GM04503 (cell line): ENCODE measurements at places on chromosomes 1 and 21.

GRCh38 chr1:6198646-6199297, 623 bp downstream of the RPL22 start:
- DNase-seq, result no peak

GRCh38 chr21:38126666-38127303, 130.0 kb upstream of the KCNJ15 start:
- DNase-seq, result no peak

DNA sequence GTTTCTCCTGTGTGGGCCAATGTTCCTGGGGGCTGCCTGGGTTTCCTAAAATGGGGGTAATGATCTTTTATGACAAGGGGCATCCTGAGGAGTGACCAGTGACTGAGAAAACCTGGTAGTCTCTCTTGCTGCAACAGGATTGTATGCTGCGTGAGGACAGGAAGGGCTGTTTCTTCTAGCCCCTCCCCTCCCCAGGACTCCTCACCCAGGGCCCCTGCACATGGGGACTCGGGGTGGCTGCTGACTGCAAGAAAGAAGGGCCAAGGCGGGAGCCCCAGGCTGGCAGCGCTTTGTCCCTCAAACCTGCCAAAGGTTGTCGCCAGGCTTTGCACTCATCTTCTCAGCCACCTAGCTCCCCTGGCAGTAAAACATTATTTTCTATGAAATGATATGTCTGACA, 442.4 kb downstream of the CAMTA1 start:
- no peak for DNase-seq

GRCh38 chr1:247557926-247558674, 9.2 kb downstream of the GCSAML start:
- DNase-seq, result no peak

- no peak for DNase-seq
Observed at GRCh38 chr1:52045236-52045635, 9.8 kb downstream of the TXNDC12 start.

- peak; percentile 45 for DNase-seq
Observed at GRCh38 chr1:87826681-87827251, 498.1 kb downstream of the LMO4 start.

- DNase-seq, result no peak
Observed at GRCh38 chr1:164685266-164686035, 126.5 kb downstream of the PBX1 start.

- no peak for DNase-seq
Observed at GRCh38 chr1:110161165-110161564, 10.9 kb downstream of the SLC6A17 start.

GRCh38 chr21:42433946-42434551, 30.3 kb downstream of the UBASH3A start:
- DNase-seq, result no peak

DNA sequence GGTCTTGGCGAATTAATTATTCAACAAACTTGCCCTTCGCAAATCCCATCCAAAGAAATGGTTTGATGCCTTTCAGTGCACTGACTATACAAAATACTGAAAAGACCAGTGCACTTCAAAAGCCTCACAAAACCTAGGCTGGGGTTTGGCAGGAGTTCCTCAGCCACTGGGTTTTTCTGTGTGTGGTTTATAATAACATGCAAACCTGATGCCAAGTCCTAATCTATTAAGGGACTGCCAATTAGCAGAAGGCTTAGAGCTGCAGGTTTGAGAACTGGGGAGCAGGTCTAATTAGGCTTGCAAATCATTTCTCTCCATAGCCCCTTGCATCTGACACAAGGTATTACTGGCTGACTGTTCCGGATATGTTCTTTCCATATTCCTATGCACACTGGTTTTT, 27.7 kb downstream of the PLPP3 start:
- DNase-seq, result no peak

DNA sequence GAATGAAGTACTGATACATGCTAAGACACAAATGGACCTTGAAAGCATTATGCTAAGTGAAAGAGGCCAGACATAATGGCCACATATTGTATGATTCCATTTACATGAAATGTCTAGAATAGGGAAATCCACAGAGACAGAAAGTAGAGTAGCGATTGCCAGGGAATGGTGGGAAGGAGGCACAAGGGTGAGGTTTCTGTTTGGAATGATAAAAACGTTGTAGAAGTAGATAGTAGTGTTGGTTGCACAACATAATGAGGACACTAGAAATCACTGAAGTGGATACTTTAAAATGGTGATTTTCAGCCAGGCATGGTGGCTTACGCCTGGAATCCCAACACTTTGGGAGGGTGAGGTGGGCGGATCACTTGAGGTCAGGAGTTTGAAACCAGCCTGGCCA, 97.6 kb upstream of the VANGL1 start:
- no peak for DNase-seq

GRCh38 chr1:231720652-231721325, 94.2 kb downstream of the DISC1 start:
- no peak for DNase-seq

- DNase-seq, result no peak
Observed at GRCh38 chr1:246591958-246592357, 25.7 kb downstream of the CNST start.

- DNase-seq, result peak; percentile 66
Observed at GRCh38 chr1:96840396-96840795, 118.8 kb downstream of the PTBP2 start.

- no peak for DNase-seq
Observed at GRCh38 chr1:59769736-59770095, 45.0 kb upstream of the HOOK1 start.

DNA sequence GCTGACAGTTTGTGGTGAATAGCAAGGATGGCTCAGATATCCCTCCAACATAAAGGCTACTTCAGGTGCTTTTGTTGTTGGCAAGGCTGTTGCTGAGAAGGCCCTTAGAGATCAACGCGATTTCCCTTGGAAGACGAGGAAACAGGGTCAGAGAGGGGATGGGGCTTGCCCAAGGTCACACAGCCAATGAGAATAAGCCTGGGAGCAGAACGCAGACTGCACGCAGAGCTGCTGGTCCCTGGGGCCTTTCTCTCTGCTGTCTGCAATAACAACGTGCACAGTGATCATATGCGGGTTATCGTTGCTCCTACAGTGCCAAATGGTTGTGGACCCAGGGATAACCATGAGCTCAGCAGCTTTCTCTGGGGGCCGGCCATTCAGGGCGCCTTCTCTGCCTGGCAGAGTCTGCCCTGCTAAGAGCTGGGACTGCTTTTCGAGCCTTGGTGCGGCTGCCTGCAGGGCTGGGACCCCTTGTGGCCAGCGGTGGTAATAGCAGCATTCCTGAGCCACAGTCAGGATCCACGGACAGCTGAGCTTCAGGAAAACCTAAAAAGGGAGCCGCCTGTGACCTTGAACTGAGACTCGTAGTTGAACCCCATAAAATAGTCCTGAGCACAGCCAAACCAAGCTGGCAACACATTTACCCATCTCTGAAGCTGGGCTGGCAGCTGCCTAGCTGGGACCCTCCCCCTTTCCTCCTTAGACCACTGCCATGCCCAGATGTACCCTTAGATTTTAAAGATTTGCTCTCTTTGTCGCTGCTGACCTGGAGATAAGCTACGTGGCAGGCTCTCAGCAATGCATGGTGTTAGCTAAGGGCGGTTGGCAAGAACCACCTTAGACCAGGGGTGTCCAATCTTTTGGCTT, 39.8 kb downstream of the HTR6 start:
- peak; percentile 6 for DNase-seq

DNA sequence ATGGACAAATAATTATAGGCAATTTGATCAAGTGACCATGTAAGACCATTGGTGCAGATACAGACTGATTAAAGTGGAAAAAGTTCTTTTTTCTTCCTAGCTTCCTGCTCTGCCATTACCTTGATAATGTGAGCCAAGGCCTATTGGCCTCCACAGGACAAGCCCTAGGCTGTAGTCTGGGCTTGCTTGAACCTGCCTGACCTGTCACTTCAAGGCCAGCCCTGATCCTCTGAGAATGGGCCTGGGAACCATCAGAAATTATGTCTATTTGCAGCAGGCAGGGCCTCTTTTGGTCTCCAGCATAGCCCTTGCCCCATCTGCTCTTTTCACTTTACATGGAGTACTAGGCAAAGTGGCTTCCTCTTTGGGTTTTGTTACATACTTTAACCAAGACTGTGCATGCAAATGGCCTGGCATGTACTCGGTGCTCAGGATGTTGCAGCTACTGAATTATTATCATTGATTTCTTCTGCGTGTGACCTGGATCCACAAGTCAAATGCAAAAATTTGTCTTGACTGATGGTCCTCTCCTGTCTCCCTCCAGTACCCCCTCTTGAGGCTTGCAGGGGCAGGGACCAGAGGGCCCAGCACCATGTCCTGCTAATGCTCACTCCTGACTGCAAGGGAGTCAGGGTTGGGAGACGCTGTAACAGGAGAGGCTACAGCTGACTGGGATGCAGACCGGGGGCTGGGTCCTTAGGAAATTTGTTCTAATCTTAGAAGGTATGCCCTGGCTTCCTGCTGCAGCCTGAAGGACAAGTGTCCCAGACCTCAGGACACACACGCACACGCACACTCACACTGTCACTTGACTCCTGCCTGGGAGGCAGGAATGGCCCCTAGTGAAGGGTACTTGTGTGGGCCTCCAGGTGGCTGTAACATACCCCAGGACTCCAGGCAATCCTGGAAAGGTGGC, 39.4 kb downstream of the RCSD1 start:
- DNase-seq, result no peak

GRCh38 chr1:238143038-238143437, 252.3 kb upstream of the ZP4 start:
- no peak for DNase-seq

DNA sequence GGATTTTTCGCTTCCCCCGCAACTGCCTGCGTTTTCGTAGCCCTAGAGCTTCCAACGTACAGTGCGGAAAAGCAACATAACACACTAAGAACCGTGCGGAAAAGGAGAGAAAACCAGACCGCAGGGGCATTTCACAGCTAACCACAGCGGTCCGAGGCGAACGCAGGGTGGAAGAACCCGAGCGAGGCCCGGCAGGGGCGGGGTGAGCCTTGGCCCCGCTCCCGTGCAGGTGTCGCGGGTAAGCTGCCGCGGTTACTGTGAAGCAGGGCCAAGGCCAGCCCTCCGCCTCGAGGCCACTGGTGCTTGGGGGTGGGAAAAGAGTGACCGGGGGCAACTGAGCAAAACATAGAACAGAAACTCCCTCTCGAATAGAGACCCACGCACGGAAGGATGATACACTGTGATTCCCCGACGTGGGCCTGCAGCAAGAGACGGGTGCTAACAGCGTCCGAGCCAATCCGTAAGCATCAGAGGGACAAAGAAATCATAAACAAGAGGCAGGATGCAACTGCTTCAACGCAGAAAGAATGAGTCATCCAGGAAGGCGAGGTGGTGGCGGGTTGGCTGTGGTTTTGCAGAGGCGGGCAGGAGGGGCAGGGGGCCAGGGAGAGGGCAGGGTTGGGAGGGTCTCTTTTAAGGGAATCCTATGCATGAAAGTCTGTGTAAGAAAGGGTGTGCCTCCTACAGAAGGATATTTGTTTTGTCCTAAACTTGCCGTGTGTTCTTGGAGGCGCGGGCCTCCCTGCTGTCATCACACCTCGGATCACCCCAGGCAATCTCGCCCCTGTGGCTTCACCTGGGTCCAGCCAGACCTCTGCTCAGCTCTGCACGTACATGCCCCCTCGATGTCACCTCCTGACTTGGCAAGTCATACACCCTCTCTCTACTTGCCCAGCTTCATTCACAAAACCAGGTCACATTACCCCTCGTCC, 7.3 kb downstream of the GNG4 start:
- no peak for DNase-seq

GRCh38 chr1:109783436-109783835, 19.7 kb upstream of the EPS8L3 start:
- DNase-seq, result peak; percentile 63

DNA sequence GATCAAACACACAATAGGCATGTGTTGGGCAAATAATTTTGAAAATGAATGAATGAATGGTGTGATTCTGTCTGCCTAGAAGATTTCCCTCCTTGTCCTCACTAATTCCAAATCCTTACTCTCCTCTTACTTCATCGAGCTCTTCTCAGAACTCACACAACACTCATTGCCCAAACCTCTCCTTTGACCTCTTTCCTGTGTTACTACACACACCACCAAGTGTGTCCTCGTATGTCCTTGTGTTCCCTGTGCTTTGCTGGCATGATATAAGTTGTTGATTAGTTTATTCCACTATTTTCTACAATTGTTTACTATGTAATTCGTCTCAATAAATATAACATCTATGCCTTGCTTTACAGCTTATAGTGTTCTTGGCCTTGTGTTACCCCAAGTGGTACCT, 41.4 kb upstream of the GALNT2 start:
- DNase-seq, result no peak

- DNase-seq, result no peak
Observed at GRCh38 chr1:108512239-108513043, 47.5 kb upstream of the EEIG2 start.

DNA sequence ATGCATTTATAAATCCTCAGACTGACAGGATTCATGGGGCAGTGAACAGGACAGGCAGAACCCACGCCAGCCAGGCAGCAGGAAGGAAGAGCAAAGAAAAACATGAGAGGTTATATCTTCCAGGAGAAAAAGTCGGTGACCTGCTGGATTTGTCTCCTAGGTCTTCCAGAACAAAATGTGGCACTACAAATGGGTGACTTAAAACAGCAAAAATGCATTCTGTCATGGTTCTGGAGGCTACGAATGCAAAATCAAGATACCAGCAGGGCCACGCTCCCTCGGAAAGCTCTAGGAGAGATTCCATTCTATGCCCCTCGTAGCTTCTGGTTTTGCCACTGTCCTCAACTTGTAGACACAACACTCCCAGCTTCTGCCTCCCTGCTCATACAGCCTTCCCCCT, 63.4 kb downstream of the PSMG1 start:
- no peak for DNase-seq

- no peak for DNase-seq
Observed at GRCh38 chr1:99704356-99704816, 58.5 kb downstream of the PALMD start.

DNA sequence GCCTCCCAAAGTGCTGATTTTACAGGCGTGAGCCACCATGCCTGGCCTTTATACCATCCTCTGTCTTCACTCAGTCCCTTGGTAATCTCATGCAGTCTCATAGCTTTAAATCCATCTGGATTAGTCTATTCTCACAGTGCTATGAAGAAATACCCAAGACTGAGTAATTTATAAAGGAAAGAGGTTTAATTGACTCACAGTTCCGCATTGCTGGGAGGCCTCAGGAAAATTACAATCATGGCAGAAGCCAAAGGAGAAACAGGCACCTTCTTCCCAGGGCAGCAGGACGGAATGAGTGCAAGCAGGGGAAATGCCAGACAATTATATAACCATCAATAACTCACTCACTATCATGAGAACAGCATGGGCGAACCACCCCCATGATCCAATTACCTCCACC, 49.1 kb upstream of the CPLANE2 start:
- DNase-seq, result peak; percentile 11
